ENCODE measurements at places on chromosomes 12 and 14. TPM values are rescaled to one million over a fixed set of nuclear protein-coding genes. Genes with fewer than 3 reads are reported as not detected.

The LRTM2 gene
- not detected for total RNA-seq

The HOMEZ gene
- total RNA-seq = 7.2 TPM

The VWF gene
- total RNA-seq = 2.2 TPM

The PRH2 gene
- not detected for total RNA-seq

The PMCH gene
- total RNA-seq = not detected

The PSMD9 gene
- 58.2 TPM for total RNA-seq

The TMEM229B gene
- total RNA-seq = 0.43 TPM

The RFX4 gene
- not detected for total RNA-seq

The PCNX1 gene
- total RNA-seq = 40.7 TPM

The HOXC6 gene
- 0.48 TPM for total RNA-seq

The ZNF10 gene
- total RNA-seq = 4.3 TPM

The RNASE8 gene
- total RNA-seq = not detected

The RARG gene
- total RNA-seq = 65.4 TPM

The GPR132 gene
- 0.24 TPM for total RNA-seq

The SLC17A8 gene
- total RNA-seq = not detected

The C1QL4 gene
- total RNA-seq = under 0.01 TPM

The SIX6 gene
- total RNA-seq = not detected

The KRT71 gene
- not detected for total RNA-seq

The NRXN3 gene
- 0.24 TPM for total RNA-seq

The METTL3 gene
- 71.6 TPM for total RNA-seq

The CHGA gene
- total RNA-seq = not detected

The PTPRQ gene
- not detected for total RNA-seq

The PTPN6 gene
- 13.0 TPM for total RNA-seq

The CCDC92 gene
- 5.1 TPM for total RNA-seq

The PHLDA1 gene
- 40.7 TPM for total RNA-seq

The TDRD9 gene
- 1.3 TPM for total RNA-seq

The KLHL33 gene
- total RNA-seq = not detected

The MDGA2 gene
- not detected for total RNA-seq

The TSFM gene
- total RNA-seq = 23.6 TPM

The PLXNC1 gene
- 0.48 TPM for total RNA-seq

The CLEC4D gene
- not detected for total RNA-seq

The GTF2H3 gene
- total RNA-seq = 61.4 TPM

The TAS2R7 gene
- not detected for total RNA-seq

The FOXG1 gene
- total RNA-seq = not detected

The NUP37 gene
- total RNA-seq = 33.7 TPM

The FBXW8 gene
- total RNA-seq = 4.7 TPM

All from tracheal epithelial cell (primary cell).